ENCODE measurements at places on chromosomes 2 and 18.

DNA sequence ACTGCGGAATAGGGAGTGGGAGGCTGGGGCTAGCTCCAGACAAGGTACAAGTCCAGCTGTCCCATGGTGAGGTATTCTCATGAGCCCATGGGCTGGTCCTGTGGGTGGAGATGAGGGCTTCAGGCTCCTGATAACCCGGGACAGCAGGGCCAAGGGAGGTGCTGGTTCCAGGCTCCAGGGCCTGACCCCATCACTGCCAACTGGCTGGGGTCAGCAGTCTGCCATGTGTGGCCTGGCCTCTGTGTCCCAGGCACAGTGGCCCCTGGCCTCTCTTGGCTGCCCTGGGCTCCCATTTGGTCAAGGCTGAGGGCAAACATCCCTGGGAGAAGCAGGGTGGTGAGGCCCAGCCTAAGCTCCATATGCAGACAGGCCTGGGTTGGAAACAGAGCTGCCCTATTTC lies 966 bp upstream of the OXER1 start:
- DNase-seq, result no peak

DNA sequence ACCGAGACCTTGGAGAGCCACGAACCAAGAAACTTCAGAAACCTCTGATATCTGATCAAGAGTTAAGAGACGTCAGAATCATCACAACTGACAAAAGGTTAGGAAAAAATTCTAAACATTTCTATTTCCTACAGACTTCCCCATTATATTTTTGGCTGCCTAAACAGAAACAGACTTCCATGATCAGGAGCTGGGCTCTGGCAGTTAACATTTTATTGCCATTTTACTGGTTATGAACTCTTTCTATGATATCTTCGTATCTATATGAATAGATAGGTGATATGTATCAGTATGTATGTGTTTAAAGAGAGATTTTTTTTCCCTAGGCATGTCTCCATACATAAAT lies 31.1 kb upstream of the PPP1R1C start:
- no peak for DNase-seq

DNA sequence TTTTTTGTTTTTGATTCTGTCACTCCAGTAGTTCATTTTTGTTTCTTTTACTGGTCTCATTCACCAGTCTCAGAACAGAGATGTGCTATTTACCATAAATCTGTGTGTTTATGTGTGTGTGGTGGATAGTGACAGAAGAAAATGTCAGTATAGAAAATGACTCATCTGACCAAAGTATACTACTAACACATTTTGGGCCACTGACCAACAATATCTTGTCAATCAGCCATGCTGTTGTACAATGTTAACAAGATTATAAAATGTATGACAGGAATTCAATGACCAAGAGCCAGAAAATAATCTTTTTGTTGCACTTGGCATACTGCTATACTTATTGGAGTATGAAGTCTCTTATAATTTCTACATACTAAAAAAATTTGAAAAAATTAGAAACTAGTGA lies 1081.4 kb upstream of the NRXN1 start:
- no peak for DNase-seq

DNA sequence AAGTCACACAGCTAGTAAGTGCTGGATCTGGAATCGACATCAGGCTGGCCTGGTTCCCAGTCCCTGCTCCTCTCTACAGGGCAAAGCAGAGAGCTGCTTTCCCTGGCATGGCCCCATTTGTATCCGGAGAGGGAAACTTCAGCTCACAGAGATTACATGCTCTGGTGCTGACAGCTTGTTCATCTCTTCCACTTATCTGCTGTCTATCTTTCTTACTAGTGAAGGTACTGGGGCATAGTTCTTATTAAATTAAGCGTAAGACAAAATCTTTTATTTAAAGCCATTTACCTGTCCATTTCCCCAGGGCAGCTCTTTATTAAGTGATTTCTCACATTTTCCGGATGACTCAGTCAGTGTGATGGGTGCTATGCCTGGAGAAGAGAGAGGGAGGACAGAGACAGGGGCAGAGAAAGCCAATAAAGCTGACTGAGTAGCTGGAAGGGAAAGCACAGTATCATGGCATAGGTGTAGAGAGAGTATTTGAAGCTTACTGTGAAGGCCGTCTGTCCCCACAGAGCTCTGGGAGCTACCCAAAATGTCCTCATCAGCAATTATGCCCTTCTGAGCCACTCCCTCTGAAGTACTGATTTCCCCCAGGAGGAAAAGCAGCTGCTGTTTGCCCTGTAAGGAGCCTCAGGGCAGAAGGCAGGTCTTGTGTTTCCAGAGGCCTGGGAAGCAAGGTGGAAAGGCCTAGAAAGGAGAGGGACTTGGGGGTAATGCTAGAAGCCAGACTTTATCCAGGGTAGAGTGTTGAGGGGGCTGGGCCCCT lies 44.1 kb upstream of the EPAS1 start:
- no peak for DNase-seq

GRCh38 chr2:65320042-65320725 lies 92.6 kb downstream of the ACTR2 start:
- no peak for DNase-seq

DNA sequence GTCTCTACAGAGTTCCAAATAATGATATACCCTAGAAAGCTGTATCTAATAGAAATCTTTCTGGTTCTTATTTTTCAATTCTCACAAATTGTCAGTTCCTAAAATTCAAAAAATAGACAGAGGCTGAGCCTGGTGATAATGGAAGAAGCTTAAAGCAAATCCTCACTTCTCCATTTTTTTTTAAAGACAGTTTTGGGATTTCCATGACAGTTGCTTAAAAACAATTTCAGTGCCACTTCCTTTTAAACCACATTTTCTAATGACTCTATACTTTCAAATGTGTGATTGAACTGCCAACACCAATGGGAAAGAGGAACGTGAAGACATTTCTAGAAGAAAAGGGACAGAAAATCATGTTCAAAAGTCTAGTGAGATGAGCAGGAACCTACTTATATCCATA lies 4.0 kb downstream of the GKN2 start:
- DNase-seq, result no peak

DNA sequence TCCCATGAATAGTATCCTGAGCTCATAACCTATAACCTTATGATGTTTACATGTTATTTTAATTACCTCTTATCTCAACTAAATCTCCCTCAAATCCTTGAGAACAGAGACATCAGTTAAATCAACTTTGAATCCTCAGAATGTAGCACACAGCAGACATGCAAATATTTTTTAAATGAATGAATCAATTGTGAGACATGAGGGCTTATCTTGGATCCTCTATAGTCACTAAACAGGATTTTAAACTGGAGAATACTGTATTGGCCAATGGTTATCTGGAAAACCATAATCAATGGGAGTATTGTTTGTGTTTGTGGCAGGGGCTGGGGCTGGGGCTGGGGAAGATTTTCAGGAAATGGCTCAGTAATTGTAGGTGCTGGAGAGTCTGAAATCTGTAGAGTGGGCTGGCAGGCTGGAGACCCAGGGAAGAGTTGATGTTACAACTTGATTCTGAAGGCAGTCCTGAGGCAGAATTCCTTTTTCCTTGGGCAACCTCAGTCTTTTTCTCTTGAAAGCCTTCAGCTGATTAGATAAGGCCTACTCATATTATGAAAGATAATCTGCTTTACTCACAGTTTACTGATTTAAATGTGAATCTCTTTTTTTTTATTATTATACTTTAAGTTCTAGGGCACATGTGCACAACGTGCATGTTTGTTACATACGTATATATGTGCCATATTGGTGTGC lies 106.3 kb downstream of the NCOA1 start:
- DNase-seq, result no peak

DNA sequence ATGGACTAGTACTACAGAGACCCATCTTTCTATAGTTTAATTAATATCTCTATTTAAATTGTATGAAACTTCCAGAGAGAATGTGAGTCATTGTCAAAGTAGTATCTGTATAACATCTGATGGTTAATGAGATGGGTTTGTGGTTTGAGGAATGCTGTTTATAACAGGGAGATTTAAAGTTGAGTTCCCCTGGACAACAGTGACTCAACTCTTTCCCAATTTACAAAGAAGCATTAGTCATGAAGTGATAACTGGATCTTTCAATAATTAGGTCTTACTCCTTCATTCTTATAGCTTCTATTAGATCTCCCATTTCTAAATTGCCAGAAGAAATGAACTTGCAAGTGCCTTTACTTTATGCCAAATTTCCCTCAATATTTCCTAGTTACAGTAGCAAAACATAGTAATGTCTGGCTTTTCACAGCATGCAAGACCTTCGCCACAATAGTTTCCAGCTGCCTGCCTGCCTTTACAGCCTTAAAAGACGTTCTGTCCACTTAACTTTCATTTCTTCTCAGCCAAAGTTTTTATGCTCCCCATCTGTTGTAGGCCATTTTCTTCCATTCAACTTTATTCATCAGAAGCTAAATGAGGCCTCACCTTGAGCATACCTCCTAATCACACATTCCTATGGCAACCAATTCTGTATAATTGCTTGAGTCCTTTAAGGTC lies 47.7 kb upstream of the WDR75 start:
- no peak for DNase-seq

DNA sequence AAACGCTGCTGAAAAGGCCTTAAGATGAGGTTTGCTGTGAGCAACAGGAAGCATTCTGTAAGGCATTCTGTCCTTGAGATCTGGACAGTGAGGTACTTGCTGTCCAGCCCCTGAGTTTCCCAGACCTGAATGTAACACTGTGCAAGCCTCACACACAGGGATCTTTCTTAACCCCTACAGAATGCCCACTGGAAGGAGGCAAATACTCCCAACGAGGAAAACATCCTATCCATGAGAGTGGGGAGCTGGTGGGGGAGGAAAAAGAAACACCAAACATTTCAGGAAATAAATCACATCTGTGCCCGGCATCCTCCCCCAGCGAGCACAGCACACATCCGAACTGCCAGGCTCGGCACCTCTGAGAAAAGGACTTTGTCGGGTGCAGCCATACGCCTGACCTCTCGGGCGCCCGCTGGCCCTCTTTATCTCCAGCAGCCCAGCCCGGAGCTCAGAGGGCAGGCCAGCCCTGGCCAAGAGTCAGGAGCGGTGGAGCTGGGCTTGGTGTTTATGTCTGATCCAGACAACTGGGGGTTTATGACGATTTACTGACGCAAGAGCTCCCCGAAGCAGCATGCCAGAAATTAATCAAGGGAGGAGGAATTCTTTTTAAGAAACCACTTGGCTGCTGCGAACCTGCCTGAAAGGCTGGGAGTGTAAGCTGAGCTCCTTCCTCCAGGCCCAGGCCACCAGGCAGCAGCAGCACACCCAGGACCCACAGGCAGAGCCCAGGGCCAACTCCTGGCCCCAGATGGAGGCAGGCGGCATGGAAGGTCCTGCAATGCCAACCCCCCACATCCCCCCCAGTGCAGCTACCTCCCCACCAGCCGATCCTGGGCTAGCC lies 72.2 kb downstream of the HDAC4 start:
- no peak for DNase-seq

DNA sequence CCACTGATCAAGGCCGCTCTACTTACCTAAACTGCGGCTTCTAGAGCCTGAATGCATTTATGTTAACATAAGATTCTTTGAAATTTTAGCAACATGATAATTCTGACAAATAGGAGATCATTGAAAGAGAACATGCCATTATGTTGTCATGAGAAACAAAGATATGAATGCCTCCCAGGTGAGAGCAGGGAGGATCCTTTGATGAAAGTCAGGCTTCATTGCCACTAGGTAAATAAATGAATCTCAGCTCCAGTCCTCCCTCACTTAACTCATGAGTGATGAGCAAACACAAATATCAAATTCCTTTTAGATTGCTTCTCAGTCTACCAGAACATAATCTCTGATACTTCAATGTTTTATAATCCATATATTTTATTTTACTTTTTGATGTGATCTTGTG lies 463.2 kb upstream of the CDH7 start:
- no peak for DNase-seq

DNA sequence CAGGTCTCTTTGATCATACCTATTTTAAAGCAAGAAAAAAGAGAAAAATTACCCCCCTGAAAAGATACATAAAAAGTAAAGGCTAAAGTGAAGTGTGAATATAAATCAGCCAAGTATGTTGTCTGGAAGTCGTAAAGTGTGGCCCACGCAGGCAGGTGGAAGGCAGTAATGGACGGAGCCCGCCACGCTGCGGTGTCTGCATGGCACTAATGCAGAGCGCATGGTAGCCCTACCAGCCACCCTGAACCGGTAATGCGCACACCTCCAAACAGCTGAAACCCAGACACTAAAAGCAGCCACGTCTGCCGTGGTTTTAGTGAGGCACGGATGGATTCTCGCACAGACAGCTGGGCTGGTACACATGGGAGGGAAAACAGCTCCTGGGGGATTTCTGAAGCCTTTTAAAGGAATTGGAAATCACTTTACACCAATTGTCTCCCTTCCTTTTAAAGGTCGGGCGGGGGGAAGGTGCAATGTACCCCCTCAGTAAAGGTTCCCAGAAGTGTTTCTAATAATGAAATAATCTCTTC lies 615.2 kb downstream of the CNTNAP5 start:
- DNase-seq, result no peak

- no peak for DNase-seq
Observed at GRCh38 chr18:68662754-68663153, 52.2 kb downstream of the TMX3 start.

Measured in activated naive CD4-positive, alpha-beta T cell treated with anti-CD3 and anti-CD28 coated beads, Interleukin-2, amount 50 U/mL, for 72 hours (primary cell).